Camera-type eye (tissue), 1 donor: ENCODE measurements at places on chromosomes 5 and 9. TPM values are rescaled to one million over a fixed set of nuclear protein-coding genes. Genes with fewer than 3 reads are reported as not detected.

SCGB3A2 gene
- not detected for total RNA-seq

QRFP gene
- not detected for total RNA-seq

SPATA31D4 gene
- not detected for total RNA-seq

COX7C gene
- 266 TPM for total RNA-seq

ADAMTSL2 gene
- 4.3 TPM for total RNA-seq

CDX1 gene
- not detected for total RNA-seq

TBC1D9B gene
- 62.9 TPM for total RNA-seq

OR1N2 gene
- not detected for total RNA-seq

PLAA gene
- total RNA-seq, result 39.9 TPM

AKNA gene
- 44.6 TPM for total RNA-seq

SH2D3C gene
- 10.7 TPM for total RNA-seq

ACTL7B gene
- total RNA-seq, result not detected

FOXD4 gene
- 0.82 TPM for total RNA-seq

OR1J2 gene
- total RNA-seq, result not detected

CACFD1 gene
- 19.4 TPM for total RNA-seq

CDH10 gene
- 7.0 TPM for total RNA-seq

ZNF474 gene
- total RNA-seq, result 0.38 TPM

DMRT3 gene
- total RNA-seq, result 0.22 TPM

ARID3C gene
- total RNA-seq, result not detected

FAM151B gene
- 12.6 TPM for total RNA-seq

GDA gene
- total RNA-seq, result 0.55 TPM

PHF24 gene
- 11.2 TPM for total RNA-seq

GABBR2 gene
- 37.1 TPM for total RNA-seq

NKD2 gene
- 18.0 TPM for total RNA-seq

PCDHB3 gene
- total RNA-seq, result 10.6 TPM

BNC2 gene
- 24.6 TPM for total RNA-seq

SLC26A2 gene
- 17.7 TPM for total RNA-seq

SLC6A19 gene
- total RNA-seq, result 0.27 TPM

CTNNAL1 gene
- 65.6 TPM for total RNA-seq

PROB1 gene
- total RNA-seq, result 2.9 TPM

ARL14EPL gene
- not detected for total RNA-seq

CDO1 gene
- 64.5 TPM for total RNA-seq

ROR2 gene
- 24.1 TPM for total RNA-seq

BASP1 gene
- total RNA-seq, result 193 TPM

TMC1 gene
- 0.27 TPM for total RNA-seq

NTNG2 gene
- total RNA-seq, result 34.3 TPM

EPB41L4A gene
- total RNA-seq, result 39.2 TPM

CPLANE1 gene
- 72.5 TPM for total RNA-seq

LMAN2 gene
- 150 TPM for total RNA-seq

ENC1 gene
- total RNA-seq, result 76.3 TPM

CAVIN4 gene
- 31.4 TPM for total RNA-seq

DOCK2 gene
- total RNA-seq, result 7.8 TPM

TTC23L gene
- 2.9 TPM for total RNA-seq
